SJSA1 (cell line): ENCODE measurements at places on chromosomes 12 and 14. TPM values are rescaled to one million over a fixed set of nuclear protein-coding genes. Genes with fewer than 3 reads are reported as not detected.

The ERP27 gene
- total RNA-seq = not detected in 2 replicates

The NKX2-1 gene
- not detected in 2 replicates for total RNA-seq

The BLTP3B gene
- 17.4 and 33.7 TPM in 2 replicates for total RNA-seq

The MYBPC1 gene
- 0.47 TPM in 1 of 2 replicates, not detected in the other for total RNA-seq

The MIPOL1 gene
- total RNA-seq = 9.7 and 23.7 TPM in 2 replicates

The KLRD1 gene
- 0.08 TPM in 1 of 2 replicates, not detected in the other for total RNA-seq

The BCAT1 gene
- 102 and 107 TPM in 2 replicates for total RNA-seq

The RFX4 gene
- not detected in 2 replicates for total RNA-seq

The PRB2 gene
- total RNA-seq = not detected in 2 replicates

The NTF3 gene
- total RNA-seq = 0.81 and 1.7 TPM in 2 replicates

The MSRB3 gene
- 47.2 and 55.9 TPM in 2 replicates for total RNA-seq

The ADAM21 gene
- 0.26 TPM in 1 of 2 replicates, not detected in the other for total RNA-seq

The CDKL1 gene
- total RNA-seq = 23.9 and 107 TPM in 2 replicates

The TMEM63C gene
- total RNA-seq = 0.66 TPM in 1 of 2 replicates, not detected in the other

The HOXC12 gene
- total RNA-seq = 8.6 and 11.0 TPM in 2 replicates

The KRT72 gene
- total RNA-seq = not detected in 2 replicates

The EML1 gene
- 86.7 and 94.7 TPM in 2 replicates for total RNA-seq

The LRP1 gene
- total RNA-seq = 21.2 and 33.3 TPM in 2 replicates
